NAMALWA (cell line): ENCODE measurements at places on chromosomes 2 and 18.
A peak's percentile ranks its signal among the peaks of the same experiment; 100 is the strongest.

GRCh38 chr2:225013425-225014365 is 28.6 kb downstream of the DOCK10 start:
- no peak for DNase-seq

DNA sequence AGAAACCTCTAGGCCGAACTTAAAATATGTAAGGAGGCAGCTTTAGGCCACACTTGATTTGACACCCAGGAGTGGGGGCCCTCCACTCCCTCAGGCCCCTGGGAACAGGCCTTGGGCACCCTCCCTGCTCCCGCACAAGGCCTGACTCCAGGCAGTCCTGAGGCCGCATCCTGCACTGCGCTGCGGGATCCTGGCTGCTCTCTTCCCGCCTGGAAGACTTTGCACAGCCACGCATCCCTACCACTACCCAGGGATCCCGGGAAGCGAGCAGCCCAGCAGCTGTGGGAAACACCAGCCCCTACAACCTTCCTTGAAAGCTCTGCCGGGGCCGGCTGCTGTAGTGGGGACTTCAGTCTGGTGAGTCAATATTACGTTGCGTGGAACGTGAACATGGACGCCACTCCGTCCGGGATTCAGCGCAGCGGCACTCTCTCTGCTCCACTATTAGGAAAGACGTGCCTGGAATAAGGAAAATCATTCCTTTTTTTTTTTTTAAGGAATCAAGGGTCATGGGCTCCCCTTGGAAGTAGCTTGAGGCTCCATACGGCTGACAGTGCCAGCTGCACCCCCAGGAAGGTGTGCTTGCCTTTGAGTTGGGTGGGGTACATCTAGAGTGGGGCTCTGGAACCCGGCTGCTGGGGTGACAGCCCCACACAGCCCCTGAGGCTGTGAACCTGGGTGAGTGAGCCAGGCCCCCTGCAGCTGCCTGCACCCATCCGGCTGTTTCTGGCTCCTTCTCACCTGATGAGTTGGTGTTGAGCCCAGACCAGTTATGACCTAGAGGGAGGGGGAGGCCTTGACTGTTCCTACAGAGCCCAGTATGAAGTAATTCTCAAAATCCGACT is 119.2 kb upstream of the TMEM18 start:
- DNase-seq, result no peak

DNA sequence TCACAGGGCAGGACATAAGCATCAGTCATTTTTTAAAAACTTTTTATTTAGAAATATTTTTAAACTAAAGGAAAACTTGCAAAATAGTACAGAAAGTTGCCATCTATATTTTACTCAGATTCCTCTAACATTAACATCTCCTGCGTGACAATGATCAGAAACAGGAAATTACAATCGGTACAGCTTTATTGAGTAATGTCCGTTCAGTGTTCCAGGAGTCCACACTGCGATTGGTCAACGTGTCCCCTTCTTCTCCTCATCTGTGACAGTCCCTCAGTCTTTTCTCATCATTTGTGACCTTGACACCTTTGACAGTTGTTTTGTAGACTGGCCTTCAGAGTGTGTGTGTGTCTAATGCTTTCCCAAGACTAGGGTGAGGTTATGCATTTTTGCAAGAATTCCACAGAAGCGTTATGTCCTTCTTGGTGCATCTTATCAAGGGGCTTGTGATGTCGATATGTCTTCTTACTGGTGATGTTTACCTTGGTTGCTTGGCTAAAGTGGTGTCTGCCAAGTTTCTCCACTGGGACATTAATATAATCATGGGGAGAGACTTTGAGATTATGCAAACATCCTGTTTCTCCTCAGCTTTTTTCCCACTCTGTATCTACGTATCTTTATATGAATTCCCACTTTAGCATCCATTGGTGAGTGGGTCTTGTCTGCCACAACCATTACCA is 21.4 kb upstream of the TMEM177 start:
- no peak for DNase-seq

- no peak for DNase-seq
Measured at GRCh38 chr2:176091329-176092258, 927 bp upstream of the HOXD13 start.

DNA sequence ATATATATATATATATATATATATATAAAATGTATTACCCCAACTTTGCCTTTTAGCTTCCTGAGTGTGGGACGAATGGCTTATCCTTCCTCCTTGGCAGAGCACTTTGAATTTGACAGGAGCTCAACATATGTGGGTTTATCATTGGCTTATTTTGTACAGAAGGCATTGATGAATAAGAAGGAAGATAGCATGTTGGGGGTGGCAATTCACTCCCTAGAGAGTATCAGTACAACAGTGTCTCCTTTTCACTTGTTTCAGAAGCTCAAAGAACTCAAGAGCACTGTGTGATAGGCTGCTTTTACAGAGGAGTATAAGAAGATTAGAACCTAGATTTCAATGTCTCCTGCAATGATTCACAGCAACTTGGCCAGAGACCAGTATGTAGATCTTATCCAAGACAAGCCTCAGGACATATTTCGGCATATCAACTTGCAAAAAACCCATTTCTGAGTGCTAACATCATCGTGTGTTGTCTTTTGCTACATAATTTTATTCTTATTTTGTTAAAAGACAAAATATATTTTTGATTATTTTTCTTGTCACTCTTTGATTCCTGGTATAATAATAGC is 345.8 kb downstream of the SOCS6 start:
- DNase-seq, result no peak

GRCh38 chr2:164681009-164681408 is 59.7 kb upstream of the GRB14 start:
- DNase-seq, result no peak

GRCh38 chr2:26712486-26713465 is 20.3 kb downstream of the KCNK3 start:
- no peak for DNase-seq

- no peak for DNase-seq
Measured at GRCh38 chr2:117512307-117512706, 302.2 kb upstream of the DDX18 start.

DNA sequence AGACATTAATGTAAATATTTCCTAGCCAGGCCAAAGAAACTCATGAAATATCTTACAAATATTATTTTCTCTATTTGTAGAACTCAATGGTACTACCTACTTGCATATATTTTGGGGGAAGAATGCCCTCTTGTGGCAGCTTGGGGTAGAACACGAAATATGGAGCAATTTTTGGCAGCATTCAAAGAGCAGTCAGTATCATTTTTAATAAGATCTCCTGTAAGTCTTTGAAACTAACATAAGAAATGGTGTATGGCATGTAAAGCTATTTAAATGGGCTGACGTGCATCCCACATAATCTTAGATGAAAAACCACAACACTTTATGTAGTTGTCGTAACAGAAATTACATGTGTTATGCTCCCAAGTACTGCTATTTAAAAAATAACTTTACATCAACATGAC is 62.3 kb upstream of the CCDC195 start:
- DNase-seq, result peak; percentile 88

GRCh38 chr2:51899643-51900042 is 867.7 kb upstream of the NRXN1 start:
- no peak for DNase-seq

DNA sequence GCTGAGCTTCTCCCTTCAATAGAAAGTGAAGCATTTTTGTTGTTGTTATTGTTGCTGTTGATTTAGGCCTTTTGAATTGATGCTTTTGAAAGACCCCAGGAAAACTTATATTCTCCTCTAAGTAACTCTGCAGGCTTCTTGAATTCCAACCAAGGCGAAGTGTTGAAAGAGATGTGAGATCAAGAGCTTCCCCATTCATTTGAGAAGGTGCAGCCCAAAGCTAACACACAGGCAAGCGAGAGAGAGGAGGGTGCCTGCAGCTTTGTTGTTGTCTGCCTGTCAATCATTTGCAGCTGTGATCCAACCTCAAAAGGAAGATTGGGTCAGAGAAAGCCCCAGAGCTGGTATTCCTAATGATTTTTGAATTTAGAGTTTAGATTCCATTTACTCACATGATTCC is 963.6 kb upstream of the CNTNAP5 start:
- no peak for DNase-seq

- DNase-seq, result no peak
Measured at GRCh38 chr2:10344105-10345066, 41.7 kb downstream of the HPCAL1 start.

GRCh38 chr2:28981620-28982376 is 700 bp downstream of the TOGARAM2 start:
- DNase-seq, result no peak

DNA sequence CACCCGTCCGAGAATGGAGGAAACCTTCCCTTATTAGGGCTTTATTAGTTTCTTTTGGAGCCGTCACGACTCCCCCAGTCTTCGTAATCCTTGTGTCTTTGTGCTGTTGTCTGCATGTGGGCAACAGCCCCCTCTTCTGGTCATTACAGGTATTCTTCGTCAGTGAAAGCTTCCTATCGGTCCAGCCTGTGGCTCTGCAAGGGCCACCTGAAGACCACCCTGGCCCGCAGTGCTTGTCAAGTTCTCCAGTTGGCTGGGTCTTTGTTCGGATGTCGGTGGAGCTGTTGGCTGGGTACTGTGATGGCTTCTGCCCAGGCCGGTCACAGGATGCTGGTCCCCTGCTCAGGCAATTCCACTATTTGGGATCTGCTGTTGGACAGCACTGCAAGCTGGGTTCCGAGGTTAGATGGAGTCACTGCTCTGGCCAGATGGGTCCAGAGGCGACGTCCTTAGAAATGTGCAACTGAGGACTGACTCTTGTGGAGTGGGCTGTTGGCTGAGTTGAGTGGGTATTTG is 19.2 kb downstream of the E2F6 start:
- DNase-seq, result peak; percentile 74

DNA sequence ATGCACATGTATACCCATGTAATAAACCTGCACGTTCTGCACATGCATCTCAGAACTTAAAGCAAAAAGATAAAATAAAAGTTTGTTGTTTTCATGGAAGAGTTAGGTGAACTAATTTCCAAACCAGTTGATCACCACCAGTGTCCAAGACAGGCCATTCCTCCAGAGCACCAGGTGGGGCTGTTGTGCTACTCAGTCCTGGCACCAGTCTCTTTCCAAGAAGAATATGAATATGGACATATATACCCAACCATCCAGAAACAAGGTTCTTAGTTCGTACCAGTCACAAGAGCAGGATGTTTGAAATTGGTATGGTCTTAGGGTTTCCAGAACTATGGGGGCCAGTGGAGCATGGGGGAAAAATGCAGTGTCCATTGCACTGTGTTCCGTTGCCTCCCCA is 17.2 kb upstream of the TNP1 start:
- DNase-seq, result no peak

DNA sequence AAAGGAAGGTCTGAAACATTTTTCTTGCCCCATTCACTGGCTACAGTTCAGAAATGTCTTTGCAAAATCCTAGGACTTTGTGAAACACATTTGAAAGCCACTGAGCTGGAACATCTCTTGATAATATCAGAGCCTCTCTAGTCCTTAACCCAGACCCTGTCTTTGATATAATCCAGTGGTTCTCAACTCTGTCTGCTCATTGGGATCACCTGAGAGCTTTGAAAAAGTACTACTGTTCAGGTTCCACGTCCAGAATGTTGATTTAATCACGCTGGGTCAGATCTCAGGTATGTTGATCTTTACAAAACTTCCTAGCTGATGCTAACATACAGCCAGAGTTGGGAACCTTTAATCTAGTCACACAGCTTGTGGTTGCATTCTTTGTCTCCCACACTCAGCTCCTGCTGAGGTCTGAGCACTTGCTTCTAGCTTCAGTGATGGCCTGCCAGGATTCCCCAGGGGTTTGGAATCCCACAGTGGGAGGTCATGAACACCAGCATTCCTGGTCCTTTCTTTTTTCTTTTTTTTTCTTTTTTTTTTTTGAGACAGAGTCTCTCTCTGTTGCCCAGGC is 262.7 kb downstream of the SETBP1 start:
- no peak for DNase-seq
